Stimulated activated CD8-positive, alpha-beta memory T cell treated with anti-CD3 and anti-CD28 coated beads, Interleukin-4, amount 100 ng/mL, for 1 hour (primary cell): ENCODE measurements at places on chromosomes 6 and 20.

DNA sequence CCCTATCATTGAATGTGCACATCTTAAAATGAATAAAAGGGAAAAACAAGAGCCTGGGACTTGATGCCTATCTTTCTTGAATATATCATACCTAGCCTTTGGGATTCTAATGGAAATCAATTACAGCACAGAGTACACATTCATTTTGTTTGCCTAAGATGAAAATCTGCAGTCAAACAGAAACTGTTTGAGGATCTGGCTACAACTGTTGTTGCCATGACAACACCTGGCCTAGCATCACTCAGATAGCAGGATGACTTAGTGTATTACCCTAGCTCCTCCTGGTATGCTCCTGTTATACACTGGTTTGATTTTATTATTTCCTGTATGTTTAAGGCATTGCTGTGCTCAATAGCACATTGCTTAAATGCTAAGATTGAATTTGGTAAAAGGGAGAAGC, 71.5 kb upstream of the LAMP5 start:
- DNase-seq = no peak

- no peak for DNase-seq
These were observed 10.3 kb upstream of the VAPB start for GRCh38 chr20:58378704-58379103.

GRCh38 chr20:61692479-61692878, 373.2 kb downstream of the TAF4 start:
- no peak for DNase-seq

DNA sequence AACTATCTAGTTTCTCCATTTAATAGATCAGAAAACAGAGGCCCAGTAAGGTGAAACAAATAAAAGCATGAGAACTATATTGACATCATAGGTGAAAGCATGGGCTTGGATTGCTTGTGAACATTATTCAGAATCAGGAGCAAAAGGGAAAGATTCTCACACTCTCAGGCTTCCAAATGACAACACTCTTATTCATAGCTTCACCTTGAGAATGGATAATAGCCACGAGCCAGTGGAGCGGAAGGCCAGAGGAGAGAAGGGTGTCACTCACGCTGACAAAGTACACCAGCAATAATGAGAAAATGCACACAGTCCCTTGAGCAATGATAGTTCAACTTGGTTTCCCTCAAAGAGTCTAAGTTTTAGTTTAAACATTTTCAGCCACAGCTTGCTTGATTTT, 339.0 kb downstream of the TPBG start:
- DNase-seq = no peak

DNA sequence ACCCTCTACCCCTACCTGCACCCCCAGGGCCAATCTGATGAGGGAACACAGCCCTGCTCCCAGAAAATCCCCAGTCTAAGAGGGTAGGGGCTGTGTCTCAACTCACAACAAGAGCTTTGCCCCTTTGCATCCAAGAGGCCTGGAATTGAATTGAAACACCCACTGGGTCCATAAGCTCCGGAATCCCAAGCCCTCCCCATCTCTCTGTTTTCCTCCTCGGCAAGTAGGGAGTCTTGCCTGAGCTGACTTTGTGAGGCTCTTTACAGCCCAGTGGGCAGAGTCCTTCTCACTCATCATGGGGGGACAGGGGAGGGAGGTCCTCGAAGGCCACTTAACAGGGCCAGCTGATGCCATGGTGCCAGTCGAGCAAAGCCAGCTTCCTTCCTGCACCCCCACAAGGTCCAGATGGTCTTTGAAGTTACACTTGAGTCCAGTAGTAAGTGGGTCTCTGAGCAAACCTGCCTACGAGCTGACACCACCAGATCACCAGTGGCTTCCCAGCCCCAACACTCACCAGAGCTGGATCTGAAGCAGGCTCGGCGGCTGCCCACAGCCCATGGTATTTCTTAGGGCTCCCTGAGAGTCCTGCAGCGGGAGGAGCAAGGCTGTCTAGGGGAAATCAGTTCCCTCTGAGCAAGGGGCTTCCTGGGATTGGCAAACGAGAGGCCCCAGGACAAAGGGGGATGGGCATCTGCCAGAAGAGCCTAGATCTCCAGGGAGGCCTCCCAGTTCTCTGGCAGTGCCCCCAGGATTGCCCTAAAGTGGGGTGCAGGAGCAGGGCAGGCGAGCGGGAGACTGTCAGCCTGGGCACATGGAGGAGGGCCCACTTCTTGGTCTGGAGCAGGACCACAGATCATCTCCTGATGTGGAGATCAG, 144.5 kb downstream of the VEGFA start:
- DNase-seq = no peak

- no peak for DNase-seq
These were observed 228.1 kb downstream of the PAX1 start for GRCh38 chr20:21933526-21933925.
